Frontal cortex (tissue), 4 donors: ENCODE measurements at places on chromosomes 4 and X. TPM values are rescaled to one million over a fixed set of nuclear protein-coding genes. Genes with fewer than 3 reads are reported as not detected.

The PFKFB1 gene
- 0.41 TPM for total RNA-seq

GRCh38 chr4:107330916-107331315, 294.8 kb upstream of the DKK2 start:
- no peak for DNase-seq

DNA sequence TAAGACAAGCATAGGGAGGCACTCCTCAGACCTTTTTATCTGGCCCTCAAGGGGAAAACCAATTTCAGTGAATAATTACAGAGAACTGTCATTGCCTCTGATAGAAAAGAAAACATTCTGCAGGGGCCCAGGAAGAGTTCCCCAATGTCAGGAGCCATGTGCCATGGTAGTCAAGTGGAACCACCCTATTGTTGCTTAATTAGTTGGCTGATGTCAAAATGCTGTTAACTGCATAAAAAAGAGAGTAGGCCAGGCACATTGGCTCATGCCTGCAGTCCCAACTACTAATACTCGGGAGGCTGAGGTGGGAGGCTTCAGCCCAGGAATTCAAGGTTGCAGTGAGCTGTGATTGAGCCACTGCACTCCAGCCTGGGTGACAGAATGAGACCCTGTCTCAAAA, 28.6 kb upstream of the OGT start:
- DNase-seq = no peak

DNA sequence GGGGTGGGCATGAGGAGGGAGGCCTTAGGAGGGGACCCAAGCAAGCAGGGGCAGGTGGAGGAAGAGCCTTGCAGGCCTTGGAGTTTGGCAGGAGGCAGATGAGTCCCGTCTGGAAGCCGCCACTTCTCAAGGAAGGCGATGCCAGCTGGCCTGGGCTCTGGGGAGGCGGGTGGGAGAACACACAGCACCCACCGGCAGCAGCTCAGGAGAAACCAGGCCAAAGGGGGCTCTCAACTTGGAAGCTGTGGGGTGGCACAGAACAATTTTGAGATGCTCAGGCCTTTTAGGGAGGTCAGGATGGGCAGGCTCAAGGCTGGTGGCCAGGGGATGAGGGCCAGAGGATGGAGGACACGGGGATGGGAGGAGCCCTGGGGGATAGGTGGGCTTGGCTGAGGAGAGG, 11.6 kb upstream of the DUSP9 start:
- no peak for DNase-seq

The NELFA gene
- 16.3 TPM for total RNA-seq

The ACTRT1 gene
- total RNA-seq = not detected

The TDO2 gene
- total RNA-seq = not detected

The RTL9 gene
- under 0.01 TPM for total RNA-seq

GRCh38 chr4:169266661-169267060, 4.1 kb downstream of the SH3RF1 start:
- no peak for DNase-seq

The SLC25A31 gene
- not detected for total RNA-seq

The MPC1L gene
- total RNA-seq = not detected
